ENCODE measurements at places on chromosomes 6 and 20. TPM values are rescaled to one million over a fixed set of nuclear protein-coding genes. Genes with fewer than 3 reads are reported as not detected.

Gene SLC22A7
- not detected for polyA plus RNA-seq

Gene CCDC170
- polyA plus RNA-seq: 0.08 TPM

Gene GDAP1L1
- not detected for polyA plus RNA-seq

Gene NECAB3
- 63.7 TPM for polyA plus RNA-seq

Gene CNKSR3
- 0.90 TPM for polyA plus RNA-seq

DNA sequence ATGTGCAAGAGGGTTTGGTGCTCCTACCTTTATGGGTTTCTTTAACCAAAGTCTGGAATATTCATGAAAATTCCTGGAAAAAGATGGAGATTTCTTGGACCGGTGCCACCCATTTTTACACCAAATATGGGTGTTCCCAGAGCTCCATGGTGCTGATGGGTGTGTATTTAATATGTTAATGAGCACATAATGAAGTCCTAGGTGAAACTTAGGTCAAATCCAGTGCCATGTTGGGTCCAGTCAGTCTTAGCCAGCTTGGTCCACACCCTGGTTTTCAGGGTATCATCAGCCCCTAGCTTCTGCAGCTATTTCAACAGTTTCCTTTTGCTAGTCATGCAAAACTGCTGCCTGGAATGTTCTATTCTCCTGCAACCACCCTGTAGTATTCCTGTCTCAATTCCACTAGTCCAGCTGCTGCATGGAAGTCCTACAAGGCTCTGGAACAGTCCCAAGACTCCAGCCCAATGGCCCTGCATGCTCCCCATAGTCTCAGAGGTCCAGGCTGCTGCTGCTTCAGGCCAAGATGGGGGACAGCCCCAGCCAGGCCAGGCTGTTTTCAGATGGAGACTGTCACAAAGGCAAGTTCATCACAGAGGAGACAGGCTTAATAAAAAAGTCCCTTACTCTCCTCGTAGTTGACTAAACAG, 31.8 kb downstream of the CST9L start:
- no peak for DNase-seq

DNA sequence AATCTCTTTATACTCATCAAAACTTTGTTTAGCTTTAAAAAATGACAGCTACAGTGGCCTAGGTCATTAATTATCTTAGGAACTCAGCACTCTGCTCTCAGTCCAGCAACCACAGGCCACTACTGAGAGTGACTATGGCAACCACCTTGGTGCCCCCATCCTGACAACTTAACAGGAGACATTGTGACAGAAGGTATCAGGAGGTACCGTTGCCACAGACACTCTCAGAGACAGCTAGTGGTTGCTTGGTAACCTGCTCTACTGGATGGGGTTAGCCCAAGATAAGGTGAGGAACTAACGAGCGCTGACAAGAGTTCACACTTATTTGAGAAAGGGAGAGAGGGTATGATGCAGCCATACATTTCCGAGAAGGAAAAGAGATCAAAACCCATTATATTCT, 76.1 kb upstream of the TFAP2D start:
- no peak for DNase-seq

- peak; percentile 55 for DNase-seq
Observed at GRCh38 chr6:150876598-150876997, 11.1 kb downstream of the MTHFD1L start.

DNA sequence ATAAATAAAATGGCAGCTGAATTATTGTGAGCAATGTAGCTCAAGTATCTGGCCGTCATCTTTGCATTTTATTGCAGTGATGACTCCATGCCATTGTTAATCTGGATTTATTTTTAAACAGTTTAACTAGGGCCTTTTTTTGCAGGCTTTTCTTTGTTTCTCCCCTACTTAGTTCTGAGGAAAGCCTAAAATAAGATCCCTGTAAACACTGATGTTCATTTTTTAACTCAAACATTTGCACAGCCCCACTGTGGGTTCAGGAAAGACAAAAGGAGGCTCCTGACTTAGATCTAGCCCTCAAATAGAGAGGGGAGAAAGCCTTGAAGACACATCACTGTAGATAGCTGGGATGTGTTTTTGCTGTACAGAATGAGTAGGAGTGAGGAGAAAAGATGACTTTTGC, 69.2 kb downstream of the PLEKHG1 start:
- no peak for DNase-seq

DNA sequence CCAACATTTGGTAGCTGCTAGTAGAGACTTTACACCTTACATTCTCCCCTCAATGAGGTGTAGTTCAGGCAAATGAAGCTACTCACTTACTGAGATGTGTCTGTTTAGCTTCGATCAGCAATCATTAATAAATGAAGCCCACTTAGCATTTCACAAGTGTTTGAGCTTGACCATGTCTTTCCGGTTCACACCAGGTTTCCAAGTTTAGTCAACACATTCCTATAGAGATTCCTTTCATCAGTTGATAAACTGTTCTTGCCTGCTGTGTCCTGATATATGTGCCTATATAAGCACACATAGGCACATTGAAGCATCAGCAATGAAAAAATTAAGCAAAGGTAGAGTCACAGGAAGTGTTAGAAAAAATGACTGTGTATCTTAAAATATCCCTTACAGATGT, 150.0 kb downstream of the BTBD3 start:
- DNase-seq: no peak

- DNase-seq: no peak
Observed at GRCh38 chr6:113073611-113074191, 726.6 kb downstream of the RFPL4B start.

DNA sequence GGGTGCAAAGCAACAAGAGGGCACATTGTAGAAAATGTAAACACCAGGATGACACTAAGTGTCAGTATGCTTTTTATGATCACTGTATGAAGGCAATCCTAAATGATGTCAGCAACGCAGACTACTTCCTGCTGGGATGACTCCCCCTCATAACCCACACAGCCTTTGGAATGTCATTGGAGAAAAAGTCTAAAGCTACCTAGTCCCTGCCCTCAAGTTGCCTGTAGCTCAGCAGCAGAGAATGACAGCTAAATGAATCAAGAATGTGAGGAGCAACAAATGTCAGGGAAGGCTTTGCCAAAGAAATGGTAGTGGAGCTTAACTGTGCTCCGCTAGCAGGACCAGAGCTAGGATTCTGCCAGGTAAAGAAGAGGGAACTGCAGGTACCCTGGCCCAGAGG, 555.6 kb downstream of the CD83 start:
- DNase-seq: no peak
